ENCODE measurements at places on chromosomes 1 and 21.

GRCh38 chr1:31690921-31691320, 12.9 kb downstream of the COL16A1 start:
- H3K4me3 ChIP-seq, result no peak overlapping the region
- no peaks in the 10 kb centered on the region for H3K27me3 ChIP-seq
- H3K36me3 ChIP-seq, result no peaks in the 10 kb centered on the region
- DNase-seq, result no peak

DNA sequence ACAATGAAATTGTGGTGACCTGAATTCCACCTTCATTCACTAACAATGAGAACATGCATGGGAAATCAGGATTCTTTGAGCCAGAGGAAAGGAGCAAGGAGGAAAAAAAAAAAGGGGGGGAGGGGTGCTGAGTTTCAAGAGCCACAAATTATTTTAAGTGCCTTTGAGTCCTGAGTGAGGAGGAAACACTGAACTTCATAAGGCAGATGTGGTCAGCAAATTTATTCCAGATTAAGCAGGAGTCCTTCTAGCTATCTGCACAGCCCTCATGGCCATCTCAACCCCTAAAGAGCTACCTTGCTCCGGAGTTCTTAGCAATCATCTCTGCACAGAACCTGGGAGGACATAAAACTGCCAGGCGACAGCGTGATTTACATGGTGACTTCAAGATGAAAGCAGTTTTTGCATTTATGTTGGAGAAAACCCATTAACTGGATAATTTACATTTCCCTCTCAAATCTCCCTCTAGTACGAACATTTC, 21.7 kb downstream of the ASTN1 start:
- no peaks in the 10 kb centered on the region for H3K36me3 ChIP-seq
- H3K27me3 ChIP-seq, result no peaks in the 10 kb centered on the region
- H3K4me1 ChIP-seq, result no peaks in the 10 kb centered on the region
- H3K27ac ChIP-seq, result no peak overlapping the region
- no peak overlapping the region for H3K4me3 ChIP-seq

DNA sequence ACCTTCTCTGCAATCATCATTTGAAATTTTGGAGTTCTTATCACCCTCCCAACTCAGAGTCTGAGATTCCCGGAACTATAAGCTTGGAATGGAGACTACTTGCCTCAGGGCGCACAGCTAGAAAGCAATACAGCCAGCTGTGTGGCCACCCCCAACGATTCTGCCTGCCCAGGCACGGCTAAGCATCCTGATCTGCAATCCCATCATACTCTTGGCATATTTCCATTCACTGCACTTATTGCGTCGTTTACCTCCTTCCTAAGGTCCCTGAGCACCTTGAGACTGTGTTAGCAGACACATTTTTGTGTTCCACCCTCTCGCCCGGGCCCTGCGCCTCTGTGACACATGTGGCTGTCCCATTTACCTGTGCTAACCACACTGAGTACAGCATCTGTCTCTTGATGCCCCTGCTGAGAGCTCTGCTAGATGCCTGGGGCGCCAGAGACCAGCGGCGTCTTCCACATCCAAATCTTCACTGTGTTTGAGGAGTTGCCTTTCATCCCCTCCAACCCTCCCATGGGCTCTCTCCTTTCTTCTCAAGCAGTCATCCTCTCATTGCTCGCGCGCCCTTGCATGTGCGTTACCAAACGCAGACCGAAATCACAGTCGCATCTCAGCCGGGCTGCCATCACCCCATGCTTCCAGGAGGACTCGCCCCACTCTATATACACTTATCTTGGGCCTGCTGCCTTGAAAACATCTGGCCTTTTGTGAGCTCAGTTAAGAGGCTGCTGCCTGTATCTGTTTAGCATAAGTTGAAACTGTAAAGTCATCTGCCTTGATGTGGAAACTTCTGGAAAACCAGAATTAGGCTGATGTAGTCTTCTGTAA, 3.5 kb upstream of the CLDN19 start:
- no peak overlapping the region for H3K4me3 ChIP-seq
- no peaks in the 10 kb centered on the region for H3K36me3 ChIP-seq
- H3K27me3 ChIP-seq, result no peaks in the 10 kb centered on the region
- DNase-seq, result no peak

DNA sequence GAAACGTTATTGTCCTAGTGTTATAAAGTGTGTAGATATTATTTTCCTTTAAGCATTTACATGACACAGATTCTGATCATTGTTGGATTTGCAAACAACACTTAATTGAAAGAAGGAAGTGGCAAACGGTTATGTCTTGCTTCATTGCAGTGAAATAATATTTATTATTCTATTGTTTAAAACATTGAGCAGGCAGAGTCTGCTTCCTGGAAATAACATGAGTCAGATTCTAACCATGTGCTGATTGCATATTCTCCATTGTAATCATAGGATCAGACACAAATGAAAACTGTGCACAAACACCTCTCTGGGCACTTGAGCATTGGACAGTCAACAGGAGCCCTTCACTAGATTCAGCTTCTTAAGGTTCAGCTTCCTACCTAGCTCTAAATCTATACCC, 46.8 kb upstream of the USP25 start:
- no peak overlapping the region for H3K4me3 ChIP-seq
- no peak for DNase-seq
- H3K4me1 ChIP-seq, result no peaks in the 10 kb centered on the region
- no peaks in the 10 kb centered on the region for H3K27me3 ChIP-seq
- no peaks in the 10 kb centered on the region for H3K36me3 ChIP-seq
- no peak overlapping the region for H3K27ac ChIP-seq

DNA sequence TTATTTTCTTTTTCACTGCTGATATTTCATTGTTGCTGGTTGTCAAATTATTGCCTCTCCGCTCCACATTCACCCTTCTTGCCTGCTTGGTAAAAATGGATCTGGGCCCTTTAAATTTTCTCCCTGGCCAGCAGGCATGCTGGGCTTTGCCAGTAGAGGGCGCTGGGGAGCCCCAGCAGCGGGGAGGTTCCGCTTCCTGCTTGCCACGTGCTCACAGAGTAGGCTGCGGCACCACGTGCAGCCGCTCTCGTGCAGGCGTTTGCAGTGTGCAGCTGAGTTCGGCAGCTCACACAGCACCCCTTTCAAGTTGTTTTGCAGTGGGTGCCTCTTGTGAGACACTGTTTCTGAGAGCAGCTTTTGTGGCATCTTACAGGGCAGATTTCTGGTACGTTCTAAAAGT, at the start of gene ACTL8:
TSS of gene ACTL8 (plus strand) at position 214 of the 400 bp plus-strand sequence. CDS start 67,676 bp downstream, outside the sequence.
- H3K36me3 ChIP-seq, result no peaks in the 10 kb centered on the region
- H3K4me3 ChIP-seq, result no peak within 1 kb of the TSS
- no peaks in the 10 kb centered on the region for H3K4me1 ChIP-seq
- DNase-seq, result no peak
- H3K27ac ChIP-seq, result no peak within 1 kb of the TSS

DNA sequence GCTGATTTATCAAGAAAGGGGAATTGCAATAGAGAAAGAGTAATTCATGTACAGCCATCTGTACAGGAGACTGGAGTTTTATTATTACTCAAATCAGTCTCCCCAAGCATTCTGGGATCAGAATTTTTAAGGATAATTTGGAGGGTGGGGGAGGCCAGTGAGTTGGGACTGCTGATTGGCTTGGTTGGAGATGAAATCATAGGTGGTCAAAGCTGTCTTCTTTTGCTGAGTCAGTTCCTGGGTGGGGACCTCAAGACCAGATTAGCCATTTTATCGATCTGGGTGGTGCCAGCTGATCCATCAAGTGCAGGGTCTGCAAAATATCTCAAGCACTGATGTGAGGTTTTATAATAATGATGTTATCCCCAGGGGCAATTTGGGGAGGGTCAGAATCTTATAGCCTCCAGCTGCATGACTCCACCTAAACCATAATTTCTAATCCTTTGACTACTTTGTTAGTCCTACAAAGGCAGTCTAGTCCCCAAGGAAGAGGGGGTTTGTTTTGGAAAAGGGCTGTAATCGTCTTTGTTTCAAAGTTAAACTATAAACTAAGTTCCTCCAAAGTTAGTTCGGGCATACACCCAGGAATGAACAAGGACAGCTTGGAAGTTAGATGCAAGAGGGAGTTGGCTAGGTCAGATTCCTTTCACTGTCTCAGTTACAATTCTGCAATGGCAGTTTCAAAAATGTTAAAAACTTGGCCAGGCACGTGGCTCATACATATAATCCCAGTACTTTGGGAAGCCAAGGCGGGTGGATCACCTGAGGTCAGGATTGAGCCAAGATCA, 16.9 kb upstream of the RAB3B start:
- no peaks in the 10 kb centered on the region for H3K4me1 ChIP-seq
- H3K27ac ChIP-seq, result no peak overlapping the region
- H3K36me3 ChIP-seq, result no peaks in the 10 kb centered on the region
- no peaks in the 10 kb centered on the region for H3K27me3 ChIP-seq
- DNase-seq, result no peak

DNA sequence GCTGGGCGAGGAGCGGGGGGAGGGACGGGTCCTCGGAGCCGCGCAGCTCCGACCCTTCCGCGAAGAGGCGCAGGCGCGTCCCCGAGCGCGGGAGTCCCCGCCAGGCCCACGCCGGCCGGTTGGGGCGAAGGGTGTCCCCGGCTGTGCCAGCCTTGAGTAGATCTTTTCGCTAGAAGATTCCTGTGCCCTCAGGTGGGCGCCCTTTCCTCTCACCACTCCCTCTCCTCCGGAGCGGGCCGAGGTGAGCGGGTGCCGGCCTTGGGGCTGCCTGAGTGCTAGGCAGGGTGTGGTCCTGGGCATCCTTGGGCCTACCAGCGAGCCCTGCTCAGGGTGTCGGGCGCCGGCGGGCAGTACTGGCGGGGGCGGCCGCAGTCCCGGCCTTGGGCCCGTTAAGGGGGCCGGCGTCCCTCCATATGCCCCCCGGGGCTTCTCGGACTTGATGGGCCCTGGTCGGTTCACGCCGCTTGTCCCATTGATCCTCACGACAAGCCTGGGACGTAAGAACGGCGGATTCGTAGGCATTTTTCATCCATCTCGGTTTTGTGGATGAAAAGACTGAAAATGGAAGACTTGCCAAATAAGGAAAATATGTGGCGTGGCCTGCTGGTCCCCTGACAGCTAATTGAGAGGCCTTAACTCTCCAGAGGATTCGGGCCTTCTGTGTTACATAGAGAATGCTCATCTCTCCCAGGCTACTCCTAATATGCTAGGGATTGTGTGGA, 712 bp downstream of the DEGS1 start:
- peak overlapping the region; percentile 81 for H3K4me3 ChIP-seq
- 0 out of 2 replicates have a peak, but pooled peaks cover 6% of the 10 kb centered on the region for H3K4me1 ChIP-seq
- H3K36me3 ChIP-seq, result no peaks in the 10 kb centered on the region
- H3K27ac ChIP-seq, result peak overlapping the region; percentile 87
- H3K27me3 ChIP-seq, result no peaks in the 10 kb centered on the region

- H3K4me3 ChIP-seq, result no peak overlapping the region
- no peaks in the 10 kb centered on the region for H3K4me1 ChIP-seq
- H3K36me3 ChIP-seq, result no peaks in the 10 kb centered on the region
Observed at GRCh38 chr1:156160743-156161171, 7.4 kb downstream of the SEMA4A start.

GRCh38 chr1:84642774-84643173, 47.5 kb downstream of the SSX2IP start:
- no peak overlapping the region for H3K27ac ChIP-seq
- no peaks in the 10 kb centered on the region for H3K4me1 ChIP-seq
- peaks cover 15% of the 10 kb centered on the region for H3K36me3 ChIP-seq
- no peak for DNase-seq
- no peak overlapping the region for H3K4me3 ChIP-seq

- H3K27me3 ChIP-seq, result no peaks in the 10 kb centered on the region
- no peak overlapping the region for H3K4me3 ChIP-seq
- H3K27ac ChIP-seq, result no peak overlapping the region
- no peaks in the 10 kb centered on the region for H3K4me1 ChIP-seq
- no peaks in the 10 kb centered on the region for H3K36me3 ChIP-seq
Observed at GRCh38 chr1:87953732-87954344, 625.2 kb downstream of the LMO4 start.

GRCh38 chr21:38171723-38172344, 85.0 kb upstream of the KCNJ15 start:
- no peaks in the 10 kb centered on the region for H3K36me3 ChIP-seq
- no peaks in the 10 kb centered on the region for H3K4me1 ChIP-seq
- no peak overlapping the region for H3K4me3 ChIP-seq
- H3K27ac ChIP-seq, result no peak overlapping the region

GRCh38 chr1:232556351-232556750, 73.6 kb downstream of the SIPA1L2 start:
- H3K4me3 ChIP-seq, result no peak overlapping the region
- no peak overlapping the region for H3K27ac ChIP-seq
- no peaks in the 10 kb centered on the region for H3K4me1 ChIP-seq
- H3K36me3 ChIP-seq, result no peaks in the 10 kb centered on the region
- DNase-seq, result no peak

- H3K36me3 ChIP-seq, result no peaks in the 10 kb centered on the region
- no peak overlapping the region for H3K4me3 ChIP-seq
- peaks cover 22% of the 10 kb centered on the region for H3K4me1 ChIP-seq
Observed at GRCh38 chr1:65176056-65176450, 28.1 kb downstream of the AK4 start.

DNA sequence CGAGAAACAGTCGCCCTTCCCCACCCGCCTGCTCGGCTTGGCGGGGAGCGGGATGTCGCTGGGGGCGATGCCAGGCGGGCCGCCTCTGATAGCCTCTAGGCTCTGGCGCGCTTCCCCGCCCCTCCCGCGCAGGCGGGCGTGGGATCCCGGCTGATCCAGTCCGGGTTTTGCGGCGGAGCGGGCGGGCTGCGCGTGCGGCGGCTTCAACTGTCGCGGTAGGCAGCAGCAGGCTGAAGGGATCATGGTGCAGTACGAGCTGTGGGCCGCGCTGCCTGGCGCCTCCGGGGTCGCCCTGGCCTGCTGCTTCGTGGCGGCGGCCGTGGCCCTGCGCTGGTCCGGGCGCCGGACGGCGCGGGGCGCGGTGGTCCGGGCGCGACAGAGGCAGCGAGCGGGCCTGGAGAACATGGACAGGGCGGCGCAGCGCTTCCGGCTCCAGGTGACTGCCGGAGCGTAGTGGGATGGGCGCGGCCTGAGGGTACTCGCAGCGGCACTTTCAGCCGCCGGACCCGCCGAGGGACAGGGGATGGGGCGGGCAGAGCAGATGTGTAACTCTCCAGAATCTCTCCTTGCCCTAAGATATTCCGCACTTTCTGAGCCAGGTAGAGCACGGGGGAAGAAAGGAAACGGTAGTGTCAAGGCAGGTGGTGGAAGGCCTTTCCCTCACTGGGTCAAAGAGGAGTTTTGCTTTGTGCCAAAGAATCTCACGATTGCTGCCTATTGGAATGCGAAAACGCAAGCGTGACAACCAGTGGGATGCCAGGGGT, at the start of gene FAAH:
TSS of gene FAAH (plus strand) at position 210 of the 764 bp plus-strand sequence. CDS start at position 242, 32 bp downstream.
- peaks cover 16% of the 10 kb centered on the region for H3K4me1 ChIP-seq
- peak within 1 kb of the TSS; percentile 70 for H3K4me3 ChIP-seq
- no peaks in the 10 kb centered on the region for H3K27me3 ChIP-seq
- H3K27ac ChIP-seq, result peak within 1 kb of the TSS; percentile 82

All from Panc1 (cell line).